ENCODE measurements at places on chromosomes 7 and 10.

DNA sequence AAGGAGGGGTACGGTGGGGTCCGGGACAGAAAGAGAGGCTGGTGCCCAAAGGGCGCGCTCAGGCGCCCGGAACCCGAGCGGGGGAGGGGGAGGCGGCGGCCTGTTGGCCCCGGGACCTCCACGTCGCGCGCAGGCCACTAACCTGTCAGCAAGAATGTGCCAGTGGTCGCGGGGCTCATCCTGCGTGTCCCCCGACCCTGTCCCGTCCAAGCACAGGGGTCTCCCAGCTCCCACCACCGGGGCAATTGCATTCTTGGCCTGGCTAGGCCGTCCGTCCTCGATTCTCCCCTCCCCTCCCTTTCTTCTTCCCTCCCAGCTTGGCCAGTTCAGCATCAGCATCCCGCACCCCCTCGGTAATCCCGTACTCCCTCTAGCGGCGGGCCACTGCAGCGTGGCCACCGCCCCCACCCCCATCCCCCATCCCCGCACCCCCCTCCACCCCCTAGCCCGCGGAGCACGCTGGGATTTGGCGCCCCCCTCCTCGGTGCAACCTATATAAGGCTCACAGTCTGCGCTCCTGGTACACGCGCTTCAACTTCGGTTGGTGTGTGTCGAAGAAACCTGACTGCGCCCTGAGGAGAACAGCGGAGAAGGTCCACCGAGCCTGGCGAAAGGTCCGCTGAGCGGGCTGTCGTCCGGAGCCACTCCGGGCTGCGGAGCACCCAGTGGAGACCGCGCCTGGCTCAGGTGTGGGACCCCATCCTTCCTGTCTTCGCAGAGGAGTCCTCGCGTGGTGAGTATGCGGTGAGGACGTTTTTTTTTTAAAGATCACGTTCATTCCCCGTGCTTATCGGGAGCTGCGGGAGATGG, at the start of gene SGCE:
TSS of gene SGCE (minus strand) at position 286 of the 810 bp plus-strand sequence. CDS start at position 251, 35 bp downstream.
- DNase-seq = peak; percentile 85

- DNase-seq = no peak
Measured at GRCh38 chr7:86647385-86648094, 3.8 kb downstream of the GRM3 start.

DNA sequence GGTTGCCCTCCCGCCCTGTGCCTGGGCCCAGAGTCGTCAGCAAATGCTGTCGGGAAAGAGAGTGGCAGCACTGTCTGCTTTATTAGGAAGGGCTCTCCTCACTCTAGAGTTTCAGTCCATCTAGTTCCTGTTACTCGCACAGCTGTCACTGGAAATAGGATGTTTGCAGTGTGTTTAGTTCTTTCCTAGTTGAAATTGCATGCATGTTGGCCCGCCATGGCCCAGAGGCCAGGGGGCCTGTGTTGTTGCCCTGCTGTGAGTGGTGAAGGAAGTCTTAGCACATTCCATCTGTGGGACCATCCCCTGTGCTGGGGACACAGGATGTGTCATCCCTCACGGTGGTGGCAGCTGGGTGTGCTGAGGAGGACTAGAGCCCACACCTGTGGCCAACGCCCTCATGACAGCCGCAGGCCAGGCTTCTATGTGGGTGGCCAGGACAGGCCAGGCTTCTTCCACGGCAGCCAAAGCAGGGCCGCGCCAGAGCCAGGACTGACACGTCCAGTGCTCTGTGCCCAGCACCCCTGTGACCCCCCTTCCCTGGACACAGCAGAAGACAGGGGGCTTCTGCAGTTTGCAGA, 45.4 kb downstream of the ZNF467 start:
- DNase-seq = no peak

GRCh38 chr7:95101422-95101821, 194.0 kb downstream of the PPP1R9A start:
- no peak for DNase-seq

DNA sequence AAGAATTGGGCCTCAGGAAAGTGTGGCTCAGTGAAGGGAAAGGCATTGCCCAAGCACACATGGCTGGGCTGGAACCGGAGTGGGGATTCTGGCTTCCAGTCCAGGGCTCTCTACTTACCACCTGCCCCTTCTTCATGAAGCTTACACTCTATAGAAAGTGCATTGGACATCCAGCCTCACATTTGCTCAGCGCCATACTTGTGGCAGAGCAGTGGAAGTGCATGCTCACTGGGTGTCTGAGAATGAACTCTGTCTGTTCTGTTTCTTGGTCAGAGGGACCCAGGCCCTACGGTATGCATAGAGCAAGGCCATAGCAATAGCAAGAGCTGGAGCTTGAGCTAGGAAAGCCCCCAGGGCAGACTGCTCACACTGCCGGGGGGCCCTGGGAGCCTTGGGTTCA, 1253.5 kb downstream of the TYW1 start:
- no peak for DNase-seq

- DNase-seq = peak; percentile 72
Measured at GRCh38 chr7:64876792-64877713, 26.0 kb upstream of the ZNF273 start.

Data from RPMI8226 (cell line).